HT1080 (cell line): ENCODE measurements at places on chromosomes 2 and 18.

- no peak for DNase-seq
Measured at GRCh38 chr2:119261493-119262225, 38.0 kb downstream of the STEAP3 start.

DNA sequence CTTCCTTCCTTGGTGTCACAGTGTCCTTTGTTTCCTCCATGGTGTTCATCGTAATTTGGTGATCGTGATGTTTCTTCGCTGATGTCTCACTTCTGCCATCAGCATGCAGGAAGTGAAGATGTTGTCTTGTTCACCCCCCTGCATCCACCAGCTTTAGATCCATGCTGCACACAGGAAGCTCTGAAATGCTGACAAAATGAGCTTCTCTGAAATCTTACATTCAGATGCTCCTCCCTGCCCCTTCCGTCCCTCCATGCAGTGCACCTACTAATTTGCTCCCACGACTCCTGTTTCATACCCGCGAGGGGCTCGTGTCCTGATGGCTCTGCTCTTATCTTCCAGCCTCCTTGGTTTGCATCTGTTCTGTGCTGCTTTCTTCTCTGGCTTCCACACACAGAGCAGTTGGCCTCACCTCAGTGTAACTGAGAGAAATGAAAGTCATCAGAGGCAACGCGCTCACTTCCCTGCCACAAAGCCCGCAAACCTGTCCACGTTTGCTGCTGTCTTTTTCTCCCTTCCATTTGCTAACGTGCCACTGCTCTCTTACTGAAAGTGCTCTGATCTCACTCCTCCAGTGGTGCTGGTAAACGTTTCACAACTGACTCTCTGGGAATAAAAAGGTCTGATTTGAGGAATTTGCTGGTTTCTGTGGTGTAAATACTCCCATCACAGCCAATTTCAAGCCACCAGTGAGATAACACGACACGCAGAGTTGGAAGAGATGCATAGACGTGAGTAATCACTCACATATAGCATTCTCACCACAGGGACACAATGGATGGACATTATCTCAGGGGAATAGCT lies 41.0 kb upstream of the MGAT4A start:
- peak; percentile 28 for DNase-seq

DNA sequence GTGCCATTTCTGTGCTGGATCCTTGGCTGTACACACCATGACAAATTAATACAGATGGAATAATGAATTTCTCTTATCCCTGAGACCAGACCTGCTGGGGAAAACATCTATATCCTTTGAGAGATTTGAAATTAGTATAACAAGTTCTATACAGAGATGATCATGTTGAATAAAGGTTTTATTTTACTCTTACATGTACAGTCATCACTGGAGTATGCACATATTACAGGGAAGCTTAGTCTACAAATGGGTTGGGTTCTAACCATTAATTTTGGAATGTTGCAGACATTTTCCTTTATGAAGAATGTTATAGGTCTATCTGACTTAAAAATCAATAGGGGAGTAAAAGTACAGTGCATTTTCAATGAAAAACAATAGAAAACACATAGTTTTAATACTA lies 29.9 kb upstream of the MMADHC start:
- DNase-seq = peak; percentile 23

DNA sequence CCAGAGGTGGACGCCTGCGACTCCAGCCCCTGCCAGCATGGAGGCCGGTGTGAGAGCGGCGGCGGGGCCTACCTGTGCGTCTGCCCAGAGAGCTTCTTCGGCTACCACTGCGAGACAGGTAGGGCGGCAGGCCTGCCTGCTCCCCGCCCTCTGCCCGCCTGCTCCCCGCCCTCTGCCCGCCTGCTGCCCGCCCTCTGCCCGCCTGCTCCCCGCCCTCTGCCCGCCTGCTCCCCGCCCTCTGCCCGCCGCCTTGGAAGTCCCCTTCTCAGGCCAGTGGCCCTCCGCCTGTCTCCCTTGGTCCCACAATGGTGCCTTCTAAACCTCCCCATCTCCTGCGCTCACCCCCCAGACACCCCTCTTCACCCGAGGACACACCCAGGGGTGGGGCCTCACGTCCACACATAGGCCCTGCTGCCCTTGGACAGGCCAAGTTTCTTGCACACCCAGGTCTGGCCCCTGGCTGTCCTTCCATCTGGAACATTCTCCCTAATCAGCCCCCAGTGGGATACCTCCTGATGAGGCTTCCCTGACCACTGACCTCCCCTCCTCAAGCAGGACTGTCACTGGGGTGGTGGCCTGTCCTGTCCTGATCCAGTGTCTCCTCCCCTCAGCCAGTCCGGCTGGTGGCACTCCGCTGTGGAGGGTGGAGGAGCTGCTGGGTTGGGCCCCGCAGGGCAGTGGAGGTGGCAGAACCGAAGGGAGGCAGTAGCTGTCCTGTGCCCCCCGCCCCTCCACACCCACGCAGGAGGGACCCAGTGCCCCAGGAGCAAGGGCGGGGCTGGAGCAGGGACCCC lies 37.9 kb downstream of the MTERF4 start:
- DNase-seq = no peak

DNA sequence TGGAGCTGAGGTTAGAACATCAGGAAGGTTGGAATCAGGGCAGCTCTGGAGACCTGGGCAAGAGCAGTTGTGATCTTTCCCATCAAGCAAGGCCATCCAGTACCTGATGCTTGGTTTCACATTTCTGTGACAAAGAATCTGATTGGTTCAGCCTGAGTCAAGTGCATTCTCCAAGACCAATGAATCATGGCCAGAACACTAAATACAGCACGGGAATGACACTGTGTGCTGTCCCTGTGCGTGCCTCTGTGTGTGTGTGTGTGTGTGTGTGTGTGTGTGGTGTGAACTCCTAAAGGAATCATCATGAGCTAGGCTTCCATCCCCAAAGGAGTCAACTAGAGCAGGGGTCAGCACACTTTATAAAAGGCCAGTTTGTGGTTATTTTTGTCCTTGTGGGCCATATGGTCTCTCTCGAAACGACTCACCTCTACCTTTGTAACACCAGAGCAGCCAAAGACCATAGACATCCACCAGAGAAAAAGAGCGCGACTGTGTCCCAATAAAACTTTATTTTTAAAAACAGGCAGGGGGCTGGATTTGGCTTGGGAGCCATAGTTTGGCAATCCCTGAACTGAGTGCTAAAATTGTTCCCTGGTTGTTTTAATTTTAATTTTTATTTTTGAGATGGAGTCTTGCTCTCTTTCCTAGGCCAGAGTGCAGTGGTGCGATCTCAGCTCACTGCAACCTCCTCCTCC lies 99.7 kb downstream of the INHBB start:
- DNase-seq = no peak

GRCh38 chr2:126909781-126910180 lies 11.1 kb downstream of the TEX51 start:
- no peak for DNase-seq

- DNase-seq = no peak
Measured at GRCh38 chr2:12096788-12097449, 350.5 kb downstream of the LPIN1 start.

DNA sequence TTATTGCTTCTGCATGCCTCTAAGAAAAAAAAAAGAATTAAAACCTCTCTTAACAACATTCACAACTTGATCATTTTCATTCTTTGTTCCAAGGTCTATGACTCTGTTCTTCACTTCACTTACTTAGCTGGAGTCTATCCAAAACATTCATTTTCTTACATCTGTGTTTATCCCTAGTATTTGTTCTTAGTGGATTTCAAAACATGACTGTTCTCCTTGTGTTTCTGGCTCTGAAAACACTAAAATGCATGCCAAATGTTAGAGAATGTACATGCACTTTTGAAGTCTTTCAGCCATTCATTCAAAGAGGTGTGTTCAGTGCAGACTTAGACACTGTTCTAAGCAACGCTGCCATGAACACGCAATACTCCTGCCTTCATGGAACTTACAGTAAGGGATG lies 138.8 kb downstream of the CNTNAP5 start:
- no peak for DNase-seq

GRCh38 chr2:76080154-76080553 lies 369.4 kb upstream of the GCFC2 start:
- DNase-seq = no peak

DNA sequence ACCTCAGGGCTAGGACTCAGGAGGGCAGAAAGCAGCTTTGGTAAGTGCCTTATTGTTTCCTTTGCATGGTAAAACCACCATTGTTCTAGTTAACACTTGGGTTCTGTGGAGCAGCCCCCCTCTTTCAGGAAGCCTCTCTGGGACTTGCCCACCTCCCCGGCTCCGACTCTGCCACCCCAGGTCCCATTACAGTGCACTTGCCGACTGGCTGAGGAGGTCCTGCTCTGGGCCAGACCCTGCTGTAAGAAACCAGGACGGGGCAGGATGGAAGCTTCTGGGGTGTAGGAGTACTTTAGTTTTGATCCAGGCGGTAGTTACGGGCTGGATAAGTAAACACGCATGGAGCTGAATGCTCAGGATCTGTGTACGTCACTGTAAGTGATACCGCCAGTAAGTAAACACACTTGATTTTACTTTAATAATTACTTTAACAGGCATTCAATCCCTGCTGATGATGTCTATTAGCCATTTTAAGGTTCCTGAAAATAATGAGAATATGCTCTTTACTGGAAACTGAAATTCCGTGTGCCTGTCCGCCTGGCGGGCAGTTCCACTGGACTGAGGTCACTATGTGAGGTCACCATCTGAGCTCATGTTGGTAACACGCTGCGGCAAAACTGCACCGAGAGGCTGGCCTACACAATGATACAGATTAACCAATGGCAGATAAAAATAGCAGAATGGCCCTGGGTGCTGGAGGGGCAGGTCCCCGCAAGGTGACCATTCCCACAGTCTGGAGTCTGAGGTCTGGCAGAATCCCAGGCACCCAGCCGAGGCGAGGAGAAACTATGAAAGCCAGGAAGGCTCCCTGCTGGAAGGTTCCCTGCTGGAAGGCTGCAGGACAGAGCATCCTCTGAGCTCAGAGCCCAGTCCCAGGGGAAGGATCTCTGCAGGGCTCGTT lies 25.2 kb downstream of the HS1BP3 start:
- DNase-seq = no peak

- no peak for DNase-seq
Measured at GRCh38 chr2:12819721-12820120, 103.0 kb downstream of the TRIB2 start.

GRCh38 chr2:60596411-60596810 lies 43.0 kb upstream of the BCL11A start:
- no peak for DNase-seq
